Fibroblast of lung (primary cell): ENCODE measurements at places on chromosomes 11 and 22. TPM values are rescaled to one million over a fixed set of nuclear protein-coding genes. Genes with fewer than 3 reads are reported as not detected.

The ELF5 gene
- not detected in 2 replicates for total RNA-seq

The GDPD4 gene
- not detected in 2 replicates for total RNA-seq

The APOL4 gene
- total RNA-seq, result 2.0 and 2.1 TPM in 2 replicates

The NCF4 gene
- not detected in 2 replicates for total RNA-seq

The MUC2 gene
- total RNA-seq, result not detected in 2 replicates

The ARHGEF17 gene
- 28.2 and 42.8 TPM in 2 replicates for total RNA-seq

The TMEM134 gene
- total RNA-seq, result 11.2 and 17.2 TPM in 2 replicates

The KCNQ1 gene
- not detected in 2 replicates for total RNA-seq

The NAGA gene
- 26.7 and 43.4 TPM in 2 replicates for total RNA-seq

The TIMP3 gene
- total RNA-seq, result 145 and 242 TPM in 2 replicates

The TECTA gene
- 0.26 and 0.33 TPM in 2 replicates for total RNA-seq

The SAA4 gene
- total RNA-seq, result not detected in 2 replicates

The MUC5AC gene
- total RNA-seq, result not detected in 2 replicates
